ENCODE measurements at places on chromosomes 3 and 15. TPM values are rescaled to one million over a fixed set of nuclear protein-coding genes. Genes with fewer than 3 reads are reported as not detected.

DNA sequence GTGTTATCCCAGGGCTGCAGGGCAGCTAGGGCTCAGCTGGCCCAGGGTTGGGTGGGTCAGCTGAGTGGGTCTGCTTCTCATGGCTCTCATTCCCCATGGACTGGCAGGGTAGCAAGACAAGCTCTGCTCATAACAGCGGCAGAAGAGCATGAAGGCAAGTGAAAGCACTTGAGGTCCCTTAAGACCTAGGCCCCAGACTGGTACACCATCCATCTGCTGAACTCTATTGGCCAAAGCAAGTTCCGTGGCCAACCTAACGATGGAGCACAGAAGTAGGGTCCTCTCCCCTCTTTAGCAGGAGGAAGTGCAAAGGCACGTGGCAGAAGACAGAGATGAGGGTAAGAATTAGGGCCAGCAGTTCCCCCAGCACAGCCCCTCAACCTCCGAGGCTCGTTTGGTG is 174.3 kb upstream of the TOPAZ1 start:
- H3K27ac ChIP-seq, result no peak overlapping the region
- H3K4me3 ChIP-seq, result no peak overlapping the region
- no peaks in the 10 kb centered on the region for H3K4me1 ChIP-seq
- no peaks in the 10 kb centered on the region for H3K27me3 ChIP-seq
- DNase-seq, result no peak

DNA sequence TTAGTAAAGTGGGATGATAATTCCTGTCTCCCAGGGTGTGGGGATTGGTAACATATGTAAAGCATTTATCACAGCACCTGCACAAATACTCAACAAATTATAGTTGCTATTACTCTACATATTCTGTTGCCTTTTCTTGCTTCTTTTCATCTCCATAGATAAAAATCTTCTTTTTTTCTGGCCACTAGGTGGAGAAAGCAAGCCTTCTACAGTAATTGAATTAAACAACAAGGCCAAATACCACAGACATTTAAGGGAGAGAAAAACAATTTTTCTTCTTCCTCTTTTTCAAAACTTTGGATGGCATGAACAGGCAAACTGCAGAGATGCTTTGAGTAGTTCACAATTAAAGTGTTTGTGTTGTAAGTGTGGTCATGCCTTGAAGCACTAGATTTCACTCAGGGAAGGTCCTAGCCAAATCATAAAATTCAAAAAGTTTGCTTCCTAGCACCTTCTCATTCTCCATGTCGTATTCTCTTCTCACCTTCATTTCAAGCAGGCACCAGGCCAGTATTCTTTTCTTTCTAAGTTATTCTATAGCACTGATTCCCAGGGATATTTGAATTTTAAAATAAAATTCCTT is 493.4 kb upstream of the TGFBR2 start:
- H3K4me1 ChIP-seq, result no peaks in the 10 kb centered on the region
- H3K36me3 ChIP-seq, result no peaks in the 10 kb centered on the region
- no peaks in the 10 kb centered on the region for H3K27me3 ChIP-seq
- DNase-seq, result peak; percentile 58
- no peak overlapping the region for H3K27ac ChIP-seq

DNA sequence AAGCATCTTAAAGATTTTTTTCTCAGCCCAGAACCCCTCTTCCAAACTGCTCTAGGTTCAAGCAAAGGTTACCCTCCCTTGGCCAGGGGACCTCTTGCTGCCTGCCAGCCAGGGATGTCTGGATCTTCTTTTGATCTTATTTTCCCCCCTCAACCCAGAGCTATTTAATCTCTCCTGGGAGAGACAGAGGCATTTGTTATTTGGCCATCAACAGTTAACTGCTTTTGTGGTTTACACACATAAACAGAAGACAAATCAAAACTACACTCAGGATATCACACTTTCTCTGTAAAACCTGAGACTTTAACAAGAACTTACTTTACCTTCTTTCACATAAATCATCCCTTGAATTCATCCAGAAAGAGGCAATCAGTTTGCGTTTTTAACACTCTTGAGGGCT is 272.5 kb downstream of the THSD4 start:
- no peaks in the 10 kb centered on the region for H3K36me3 ChIP-seq
- H3K27ac ChIP-seq, result no peak overlapping the region
- no peaks in the 10 kb centered on the region for H3K27me3 ChIP-seq
- no peaks in the 10 kb centered on the region for H3K4me1 ChIP-seq

DNA sequence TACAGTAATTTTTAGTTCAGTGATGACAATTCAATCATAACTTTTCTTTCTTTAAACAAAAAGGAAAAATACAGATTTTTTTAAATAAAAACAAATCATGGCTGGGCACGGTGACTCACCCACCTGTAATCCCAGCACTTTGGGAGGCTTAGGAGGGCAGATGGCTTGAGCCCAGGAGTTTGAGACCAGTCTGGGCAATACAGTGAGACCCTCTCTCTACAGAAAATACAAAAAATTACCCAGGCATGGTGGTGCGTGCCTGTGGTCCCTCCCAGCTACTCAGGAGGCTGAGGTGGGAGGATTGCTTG is 25.6 kb upstream of the ATG7 start:
- H3K27ac ChIP-seq, result no peak overlapping the region
- H3K36me3 ChIP-seq, result no peaks in the 10 kb centered on the region
- H3K4me3 ChIP-seq, result no peak overlapping the region
- no peaks in the 10 kb centered on the region for H3K4me1 ChIP-seq
- no peak for DNase-seq
- H3K27me3 ChIP-seq, result no peaks in the 10 kb centered on the region

- peaks cover 2% of the 10 kb centered on the region for H3K36me3 ChIP-seq
- no peak for DNase-seq
- H3K4me1 ChIP-seq, result no peaks in the 10 kb centered on the region
- no peak overlapping the region for H3K4me3 ChIP-seq
Observed at GRCh38 chr15:42402455-42403205, 43.3 kb downstream of the CAPN3 start.

Gene HHLA2
- 0.84 TPM for total RNA-seq

Gene PTPN9
- total RNA-seq, result 19.9 TPM

Gene PIGZ
- 3.9 TPM for total RNA-seq

DNA sequence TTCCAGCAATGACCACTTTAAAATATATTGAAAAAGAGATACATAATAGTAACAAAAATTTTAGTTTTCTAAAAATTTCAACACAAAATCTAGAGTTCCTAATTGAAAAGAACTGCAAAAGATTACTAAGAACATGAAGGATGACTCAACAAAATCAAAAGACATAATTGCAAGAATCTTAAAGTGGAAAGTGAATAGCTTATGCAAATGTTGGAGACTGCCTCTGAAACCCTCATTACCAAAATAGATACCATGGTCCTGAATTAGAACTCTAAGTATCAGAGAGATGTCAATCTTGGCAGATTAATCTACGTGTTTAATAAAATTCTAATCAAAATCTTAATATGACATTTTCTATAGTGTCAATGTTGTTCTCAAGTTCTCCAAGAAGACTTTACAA is 60.7 kb upstream of the SGO1 start:
- H3K4me1 ChIP-seq, result no peaks in the 10 kb centered on the region
- DNase-seq, result no peak
- H3K4me3 ChIP-seq, result no peak overlapping the region

- no peaks in the 10 kb centered on the region for H3K27me3 ChIP-seq
- H3K36me3 ChIP-seq, result no peaks in the 10 kb centered on the region
- no peak for DNase-seq
- no peak overlapping the region for H3K27ac ChIP-seq
- H3K4me3 ChIP-seq, result no peak overlapping the region
Observed at GRCh38 chr3:36488077-36488789, 107.9 kb downstream of the STAC start.

- no peak overlapping the region for H3K27ac ChIP-seq
- no peaks in the 10 kb centered on the region for H3K4me1 ChIP-seq
- DNase-seq, result peak; percentile 74
- H3K4me3 ChIP-seq, result no peak overlapping the region
Observed at GRCh38 chr15:59138243-59138642, 33.3 kb downstream of the CCNB2 start.

DNA sequence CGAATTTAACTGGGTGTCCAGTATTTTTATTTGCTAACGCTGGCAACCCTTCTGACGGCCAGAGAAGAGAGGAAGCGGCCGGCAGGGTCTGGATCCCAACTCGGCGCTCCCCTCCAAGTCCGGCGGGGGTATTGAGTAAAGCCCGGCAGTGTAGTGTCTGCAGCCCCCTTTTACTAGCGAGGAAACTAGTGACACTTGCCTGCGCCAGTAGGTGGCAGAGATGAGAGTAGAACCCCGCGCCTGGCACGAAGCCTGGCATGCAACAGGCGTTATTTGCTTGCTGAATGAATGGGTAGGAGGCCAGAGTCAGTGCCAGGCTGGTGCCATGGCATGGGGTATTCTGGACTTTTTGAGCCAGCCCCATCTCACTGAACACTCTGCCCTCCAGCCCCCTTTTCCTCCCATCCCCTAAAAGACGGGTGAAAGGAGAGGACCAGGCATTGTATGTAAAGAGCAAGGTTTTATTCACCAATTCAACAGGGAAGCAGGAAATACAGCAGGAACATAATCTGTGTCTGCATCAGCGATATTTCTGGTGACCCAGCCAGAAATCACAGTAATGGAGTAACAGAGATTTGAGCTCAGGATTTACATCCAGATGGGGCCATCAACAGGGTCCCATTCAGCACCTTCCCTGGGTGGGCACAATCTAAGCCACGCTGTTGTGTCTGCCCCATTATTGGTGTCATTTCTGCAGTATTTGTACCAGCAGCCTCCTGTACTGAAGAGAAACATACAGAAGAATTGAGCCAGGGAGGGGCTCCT is 788 bp upstream of the WDR73 start:
- H3K27me3 ChIP-seq, result no peaks in the 10 kb centered on the region
- no peaks in the 10 kb centered on the region for H3K36me3 ChIP-seq
- peaks cover 36% of the 10 kb centered on the region for H3K4me1 ChIP-seq
- peak overlapping the region; percentile 88 for H3K27ac ChIP-seq

Gene SAMMSON
- not detected for total RNA-seq

GRCh38 chr15:65940618-65940909 is 71.3 kb downstream of the RAB11A start:
- no peak overlapping the region for H3K27ac ChIP-seq
- DNase-seq, result no peak
- H3K27me3 ChIP-seq, result no peaks in the 10 kb centered on the region
- no peaks in the 10 kb centered on the region for H3K4me1 ChIP-seq
- no peak overlapping the region for H3K4me3 ChIP-seq

Gene CYP8B1
- not detected for total RNA-seq

Gene ANKRD63
- total RNA-seq, result 0.25 TPM

- H3K27ac ChIP-seq, result no peak overlapping the region
- peaks cover 4% of the 10 kb centered on the region for H3K36me3 ChIP-seq
- no peak overlapping the region for H3K4me3 ChIP-seq
- no peaks in the 10 kb centered on the region for H3K27me3 ChIP-seq
- no peak for DNase-seq
Observed at GRCh38 chr3:48268381-48268935, 27.6 kb downstream of the ZNF589 start.

- no peaks in the 10 kb centered on the region for H3K27me3 ChIP-seq
- no peaks in the 10 kb centered on the region for H3K4me1 ChIP-seq
- H3K36me3 ChIP-seq, result no peaks in the 10 kb centered on the region
- H3K27ac ChIP-seq, result no peak overlapping the region
- no peak for DNase-seq
Observed at GRCh38 chr3:118729546-118729945, 305.1 kb downstream of the IGSF11 start.

Gene SNX4
- total RNA-seq, result 27.0 TPM

GRCh38 chr15:89015412-89016097 is 72.7 kb upstream of the ABHD2 start:
- H3K36me3 ChIP-seq, result no peaks in the 10 kb centered on the region
- no peak overlapping the region for H3K27ac ChIP-seq
- H3K27me3 ChIP-seq, result no peaks in the 10 kb centered on the region
- no peak for DNase-seq
- no peak overlapping the region for H3K4me3 ChIP-seq

Gene LMLN
- total RNA-seq, result 6.7 TPM

DNA sequence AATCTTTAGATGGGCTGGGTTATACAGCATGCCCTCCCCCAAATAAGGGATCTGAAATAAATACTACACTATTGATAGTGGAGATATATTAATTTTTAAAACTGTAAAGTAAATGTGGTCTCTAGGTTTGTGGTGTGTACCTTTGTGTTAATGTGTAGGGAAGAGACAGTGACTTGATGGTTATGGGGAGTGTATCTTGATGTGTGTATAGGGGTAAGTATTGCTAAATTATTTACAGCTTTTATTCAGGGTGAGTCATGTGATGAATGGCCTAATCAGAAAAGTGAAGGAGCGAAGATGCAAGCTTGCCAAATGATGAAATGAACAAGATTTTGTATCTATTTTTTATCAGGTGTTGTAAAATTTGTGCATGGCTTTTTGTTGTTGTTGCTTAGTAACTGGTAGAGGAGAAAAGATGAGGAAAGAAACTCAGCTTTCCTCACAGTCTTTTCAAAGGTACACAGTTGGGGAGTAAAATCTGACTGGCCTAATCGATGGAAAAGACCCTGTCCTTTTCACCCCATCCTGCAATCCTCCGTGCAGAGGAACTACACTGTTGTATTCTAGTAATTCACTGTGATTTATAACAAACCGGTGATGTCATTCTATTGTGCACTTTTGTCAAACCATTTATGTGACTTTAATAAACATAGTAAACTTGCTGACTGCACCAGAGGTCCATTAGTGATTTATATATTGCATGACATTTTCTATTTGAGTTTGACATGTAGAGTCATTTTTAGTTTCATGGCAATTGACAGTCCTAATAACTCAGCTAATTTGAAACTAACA is 17.7 kb downstream of the FEM1B start:
- peaks cover 15% of the 10 kb centered on the region for H3K36me3 ChIP-seq
- DNase-seq, result no peak
- peaks cover 4% of the 10 kb centered on the region for H3K4me1 ChIP-seq
- H3K27me3 ChIP-seq, result no peaks in the 10 kb centered on the region
- H3K27ac ChIP-seq, result no peak overlapping the region
- H3K4me3 ChIP-seq, result no peak overlapping the region

Gene CTNNB1
- total RNA-seq, result 202 TPM

- DNase-seq, result no peak
- H3K4me3 ChIP-seq, result no peak overlapping the region
- no peaks in the 10 kb centered on the region for H3K27me3 ChIP-seq
- H3K27ac ChIP-seq, result no peak overlapping the region
- no peaks in the 10 kb centered on the region for H3K4me1 ChIP-seq
Observed at GRCh38 chr15:33729653-33730052, 238.6 kb upstream of the CHRM5 start.

DNA sequence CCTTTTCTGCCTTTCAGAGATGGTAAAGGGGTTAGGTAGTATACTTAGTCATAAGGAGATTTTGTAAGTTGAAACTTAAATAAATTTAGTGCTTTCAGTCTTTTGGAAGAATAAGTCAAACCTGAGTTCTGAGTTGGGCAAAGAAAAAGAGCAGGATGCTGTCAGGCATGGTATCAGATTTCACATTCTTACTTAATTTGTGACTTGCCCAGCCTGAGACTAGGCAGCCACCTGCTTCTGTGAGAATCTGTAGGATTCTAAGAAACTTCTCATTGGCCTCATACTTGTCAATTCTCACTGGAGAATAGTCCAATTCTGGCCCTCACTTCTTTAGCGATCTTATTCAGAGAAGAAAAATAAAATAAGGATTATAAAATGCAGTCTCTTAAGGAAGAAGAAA is 577.5 kb downstream of the DIPK2A start:
- no peak overlapping the region for H3K4me3 ChIP-seq
- no peaks in the 10 kb centered on the region for H3K27me3 ChIP-seq
- no peak for DNase-seq

Measured in B cell (primary cell).